Nasal cavity respiratory epithelium epithelial cell of viscerocranial mucosa (primary cell): ENCODE measurements at places on chromosomes 2 and 18. TPM values are rescaled to one million over a fixed set of nuclear protein-coding genes. Genes with fewer than 3 reads are reported as not detected.

Gene CKAP2L
- 0.07 and 0.34 TPM in 2 replicates for total RNA-seq

Gene SLC14A1
- total RNA-seq: not detected in 2 replicates

Gene MC5R
- not detected in 2 replicates for total RNA-seq

Gene KIDINS220
- total RNA-seq: 72.8 and 98.2 TPM in 2 replicates

Gene ZNF804A
- total RNA-seq: not detected in 2 replicates

Gene COLEC11
- not detected in 2 replicates for total RNA-seq

Gene GLI2
- total RNA-seq: 0.07 TPM in 1 of 2 replicates, not detected in the other

Gene FAM136A
- 24.5 and 24.9 TPM in 2 replicates for total RNA-seq

Gene C1QL2
- not detected in 2 replicates for total RNA-seq

Gene OTX1
- 2.7 and 8.1 TPM in 2 replicates for total RNA-seq

Gene DSC2
- total RNA-seq: 119 and 226 TPM in 2 replicates

Gene ALPG
- total RNA-seq: not detected in 2 replicates

Gene CDH2
- total RNA-seq: 0.34 and 6.9 TPM in 2 replicates

Gene TRIM43B
- total RNA-seq: not detected in 2 replicates

Gene TLX2
- total RNA-seq: not detected in 2 replicates

Gene TMEM37
- total RNA-seq: 0.43 TPM in 1 of 2 replicates, not detected in the other

Gene TUBA4B
- not detected in 2 replicates for total RNA-seq

Gene CHN1
- 0.34 and 1.3 TPM in 2 replicates for total RNA-seq

Gene TMEM163
- total RNA-seq: not detected in 2 replicates

Gene FOSL2
- total RNA-seq: 61.9 and 187 TPM in 2 replicates

Gene SERPINB10
- under 0.01 and 0.43 TPM in 2 replicates for total RNA-seq

Gene SLC23A3
- total RNA-seq: 0.68 and 3.8 TPM in 2 replicates

Gene ZC3H8
- total RNA-seq: 14.4 and 23.6 TPM in 2 replicates

Gene EPB41L3
- 0.68 and 2.1 TPM in 2 replicates for total RNA-seq

Gene CD226
- 0.34 and 1.8 TPM in 2 replicates for total RNA-seq

Gene CERKL
- 0.36 TPM in 1 of 2 replicates, not detected in the other for total RNA-seq

Gene PLB1
- 0.34 and 1.6 TPM in 2 replicates for total RNA-seq

Gene NMUR1
- total RNA-seq: not detected in 2 replicates

Gene PROM2
- 14.0 and 101 TPM in 2 replicates for total RNA-seq

Gene DSG1
- total RNA-seq: 0.07 and 4.4 TPM in 2 replicates

Gene CDKL4
- 0.34 and 0.57 TPM in 2 replicates for total RNA-seq

Gene ELMOD3
- total RNA-seq: 18.5 and 25.6 TPM in 2 replicates

Gene SIX3
- 0.68 and 4.1 TPM in 2 replicates for total RNA-seq

Gene M1AP
- total RNA-seq: 2.1 and 2.8 TPM in 2 replicates

Gene AMMECR1L
- 39.7 and 44.4 TPM in 2 replicates for total RNA-seq

Gene TMEM247
- not detected in 2 replicates for total RNA-seq

Gene PSMA8
- not detected in 2 replicates for total RNA-seq

Gene MTCL1
- total RNA-seq: 17.8 and 37.7 TPM in 2 replicates

Gene L3MBTL4
- 1.4 and 8.0 TPM in 2 replicates for total RNA-seq

Gene NR4A2
- 0.34 and 0.57 TPM in 2 replicates for total RNA-seq

Gene CFC1
- not detected in 2 replicates for total RNA-seq

Gene TXNDC2
- total RNA-seq: under 0.01 TPM in 1 of 2 replicates, not detected in the other

Gene DPYSL5
- total RNA-seq: not detected in 2 replicates

Gene RAB31
- 45.5 and 117 TPM in 2 replicates for total RNA-seq

Gene EVX2
- total RNA-seq: not detected in 2 replicates

Gene IL18R1
- 5.5 and 9.5 TPM in 2 replicates for total RNA-seq

Gene GPR45
- total RNA-seq: not detected in 2 replicates
